Mesenteric fat pad (tissue), 1 donor: ENCODE measurements at places on chromosomes 3 and 15. TPM values are rescaled to one million over a fixed set of nuclear protein-coding genes. Genes with fewer than 3 reads are reported as not detected.

The HESX1 gene
- not detected for total RNA-seq

- no peak for DNase-seq
These were observed 145.9 kb downstream of the ZPLD1 start for GRCh38 chr3:102580760-102581159.

The LRTM1 gene
- total RNA-seq = not detected

DNA sequence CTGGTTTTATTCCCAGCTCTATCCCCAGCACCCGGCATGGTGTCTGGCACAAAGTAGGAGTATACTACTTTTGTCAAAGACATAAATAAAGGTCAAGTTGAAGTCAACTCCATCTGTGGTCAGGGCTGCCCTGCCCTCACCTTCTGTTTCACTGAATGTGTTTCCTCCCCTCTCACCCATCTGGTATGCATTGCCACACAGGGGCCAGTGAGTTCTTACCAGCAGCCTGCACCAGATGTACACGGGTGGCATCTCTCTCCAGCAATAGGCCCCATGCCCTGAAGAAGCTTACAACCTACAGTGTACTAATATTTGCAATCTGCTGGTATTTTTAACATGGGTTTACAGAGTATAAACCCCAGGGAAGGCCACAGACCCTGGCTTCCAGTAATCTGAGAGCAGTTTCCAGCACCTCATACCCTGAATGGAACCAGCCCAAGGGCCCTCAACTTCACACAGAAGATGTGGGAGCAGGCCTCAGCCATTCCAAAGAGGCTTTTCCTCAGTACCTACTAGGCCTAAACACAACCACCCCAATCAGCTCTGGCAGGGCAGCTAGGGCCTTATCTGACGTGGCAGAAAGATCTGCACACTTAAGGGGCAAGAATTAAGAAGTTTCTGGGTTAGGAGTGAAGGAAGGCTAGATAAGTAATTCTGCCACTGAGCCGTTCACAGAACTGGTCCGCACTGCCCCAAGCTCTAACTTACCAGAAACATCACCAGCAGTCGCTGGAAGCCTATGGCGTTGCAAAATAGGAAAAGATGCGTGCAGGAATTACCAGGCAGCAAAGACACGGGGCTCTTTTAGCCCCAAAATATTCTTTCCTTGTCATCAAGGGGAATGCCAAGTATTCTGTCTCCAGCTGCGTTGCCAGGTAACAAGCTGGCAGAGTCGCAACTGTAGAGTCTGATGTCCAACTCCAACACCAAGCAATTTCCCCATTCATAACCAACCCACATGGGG lies 2.1 kb downstream of the IDH2 start:
- DNase-seq = no peak

The SPINK8 gene
- not detected for total RNA-seq

DNA sequence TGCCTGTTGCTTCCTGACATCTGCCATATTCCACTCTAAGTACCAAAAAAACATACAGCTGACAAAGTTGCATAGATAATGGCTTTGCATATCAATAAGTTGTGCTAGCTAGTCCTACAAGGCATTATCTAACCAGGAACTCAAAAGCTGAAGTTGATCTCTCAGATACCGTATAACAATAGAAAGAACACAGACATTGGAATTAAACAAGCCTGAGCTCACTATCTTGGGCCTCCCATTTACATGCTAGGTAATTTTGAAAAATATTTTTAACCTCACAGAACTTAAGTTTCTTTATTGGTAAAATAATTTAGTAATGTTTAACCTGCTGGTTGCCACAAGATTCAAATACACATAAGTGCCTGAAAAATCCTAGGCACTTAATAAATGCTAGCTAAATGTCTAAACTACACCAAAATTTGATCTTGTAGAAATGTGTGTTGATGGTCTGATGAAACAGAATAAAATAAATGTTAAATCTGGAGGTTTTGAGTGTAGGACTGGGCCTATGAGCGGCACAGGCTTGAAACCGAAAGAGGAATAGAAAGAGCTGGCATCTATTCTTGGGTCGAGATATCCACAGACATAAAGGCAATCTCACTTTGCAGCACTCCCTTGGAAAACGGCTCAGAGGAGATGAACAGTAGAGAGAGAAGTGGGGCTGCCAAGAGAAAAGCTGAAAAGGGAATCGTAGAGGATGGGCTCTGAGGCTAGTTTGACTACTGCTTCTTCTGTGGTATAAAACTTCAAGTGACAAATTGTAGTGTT lies 29.9 kb upstream of the TTC14 start:
- DNase-seq = no peak

DNA sequence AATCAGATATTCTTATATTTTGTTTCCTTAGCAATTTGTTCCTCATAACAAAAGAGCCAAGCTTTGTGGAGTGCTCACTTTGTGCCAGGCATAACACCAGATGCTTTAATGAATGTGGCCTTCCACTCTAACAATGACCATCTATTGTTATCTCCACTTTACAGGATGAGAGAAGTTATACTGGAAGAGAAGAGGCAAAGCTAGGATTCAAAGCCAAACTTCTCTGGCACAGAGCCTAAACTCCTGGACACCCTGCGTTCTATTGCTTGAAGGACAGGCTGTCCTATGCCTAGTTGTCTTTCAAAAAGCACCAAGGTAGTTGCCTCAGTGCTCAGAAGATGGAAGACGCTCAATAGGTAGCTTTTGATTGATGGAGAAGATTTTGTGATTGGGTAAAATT lies 123.2 kb upstream of the FEZF2 start:
- no peak for DNase-seq

The CA12 gene
- 3.1 TPM for total RNA-seq

DNA sequence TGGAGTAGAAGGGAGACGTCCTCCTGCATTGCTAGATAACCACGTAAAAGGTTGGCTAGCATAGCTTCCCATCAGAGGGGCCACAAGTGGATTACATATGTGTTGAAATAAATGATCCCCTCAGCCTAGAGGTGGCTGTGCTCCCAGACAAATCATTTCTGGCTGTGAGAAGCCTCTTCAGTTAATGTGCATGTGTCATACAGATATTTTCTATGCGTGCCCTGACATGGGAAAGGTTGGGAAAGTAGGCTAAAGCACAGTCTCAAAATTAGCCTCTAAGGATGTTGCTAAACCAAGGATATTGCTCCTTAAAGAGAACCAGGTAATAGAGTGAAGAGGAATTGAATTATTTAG lies 17.8 kb downstream of the USP3 start:
- DNase-seq = no peak

- DNase-seq = no peak
These were observed 18.0 kb downstream of the ZDHHC3 start for GRCh38 chr3:44957986-44958385.

DNA sequence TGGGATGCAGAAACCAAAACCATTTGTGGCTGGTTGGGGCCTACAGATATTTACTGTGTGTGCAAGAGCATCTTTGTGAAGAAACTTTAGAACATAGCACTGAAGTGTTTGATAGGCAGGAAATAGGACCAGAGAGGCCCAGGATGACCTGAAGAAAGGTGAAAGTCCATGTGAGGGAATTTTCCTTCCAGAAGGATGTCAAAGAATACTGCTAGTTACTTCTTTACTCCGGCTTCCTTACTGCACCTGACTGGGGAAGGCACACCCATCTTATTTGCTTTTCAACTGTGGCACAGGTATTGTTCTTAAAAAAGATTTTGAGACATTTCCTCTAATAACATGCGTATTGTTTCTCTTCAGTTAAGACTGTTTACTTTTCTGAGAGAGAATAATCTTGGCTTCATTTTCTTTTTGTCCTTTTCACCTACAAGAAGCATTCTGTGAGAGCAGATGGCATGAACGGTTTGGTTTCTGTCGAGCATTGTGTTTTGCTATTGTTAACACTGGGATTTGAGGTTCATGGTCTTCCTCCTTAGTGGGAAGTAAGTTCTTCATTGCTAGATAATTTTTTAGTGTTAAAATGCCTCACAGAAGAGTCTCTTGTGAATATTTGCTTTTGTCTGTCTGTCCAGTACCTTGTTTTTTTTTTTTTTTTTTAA lies 71.5 kb downstream of the SLCO3A1 start:
- DNase-seq = no peak

DNA sequence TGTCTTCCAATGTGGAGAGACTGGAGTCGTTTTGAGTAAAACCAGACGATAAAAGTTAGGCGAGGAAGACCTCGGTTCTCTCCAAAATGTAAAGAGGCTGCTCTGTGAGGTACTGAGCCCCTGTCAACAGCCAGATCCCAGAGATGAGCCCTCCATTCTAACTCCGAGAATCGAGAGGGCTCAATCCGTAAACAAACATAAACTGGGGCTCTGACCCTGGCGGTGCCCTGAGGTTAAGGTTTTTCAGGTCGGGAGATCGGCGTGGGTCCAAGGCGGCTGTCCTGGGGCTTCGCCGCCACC lies 417 bp downstream of the TBCCD1 start:
- DNase-seq = no peak

The CHRFAM7A gene
- total RNA-seq = 3.5 TPM

DNA sequence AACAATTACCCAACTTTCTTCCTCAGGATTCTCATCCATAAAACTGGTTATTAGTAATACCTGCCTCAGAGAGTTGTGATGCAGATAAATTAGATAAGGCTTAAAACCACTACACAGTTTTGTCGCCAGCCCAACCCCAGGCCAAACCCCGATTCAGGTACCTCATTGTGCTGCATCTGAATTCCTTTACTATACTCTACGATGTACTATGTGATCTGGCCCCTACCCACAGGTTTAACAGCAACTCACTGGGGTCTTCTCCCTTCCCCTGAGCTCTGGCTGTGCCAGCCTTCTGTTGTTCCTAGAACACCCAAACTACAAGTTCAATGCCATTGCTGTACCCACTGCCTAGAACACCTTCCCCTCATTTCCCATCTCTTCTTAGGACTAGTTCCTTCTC lies 64.6 kb downstream of the MYO5A start:
- no peak for DNase-seq

DNA sequence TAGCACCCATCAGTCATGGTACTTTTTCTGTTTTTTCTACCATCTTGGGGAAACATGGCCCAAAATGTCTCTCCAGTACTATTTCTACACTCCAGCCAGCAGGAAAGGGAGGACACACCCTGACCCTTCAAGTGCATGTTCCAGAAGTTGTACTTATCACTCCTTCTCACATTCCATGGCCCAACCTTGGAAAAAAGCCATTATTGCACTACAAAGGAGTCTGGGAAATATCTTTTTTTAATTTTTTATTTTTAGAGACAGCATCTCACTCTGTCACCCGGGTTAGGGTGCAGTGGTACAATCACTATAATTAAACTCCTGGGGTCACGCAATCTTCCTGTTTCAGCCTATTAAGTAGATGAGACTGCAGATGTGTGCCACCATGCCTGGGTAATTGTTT lies 100.0 kb upstream of the PPP2R3A start:
- DNase-seq = no peak

The XCR1 gene
- total RNA-seq = 0.16 TPM

DNA sequence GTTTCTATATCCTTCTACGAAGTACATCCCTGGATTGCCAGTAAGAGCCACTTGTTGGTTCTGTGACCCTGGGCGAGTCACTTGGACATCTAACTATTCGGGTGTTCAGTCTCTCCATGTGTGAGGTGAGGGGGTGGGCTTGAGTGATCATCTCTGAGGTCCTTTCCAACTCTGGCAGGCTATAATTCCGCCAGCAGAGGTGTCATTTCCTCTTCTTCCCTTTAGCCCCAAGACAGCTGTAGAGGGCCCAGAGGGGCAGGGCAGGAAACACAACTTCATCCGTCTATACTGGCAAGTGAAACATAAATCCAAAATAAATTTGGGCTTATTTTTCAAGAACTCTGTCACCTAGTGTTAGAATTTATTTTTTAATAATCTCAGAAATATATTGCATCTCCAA lies 38.1 kb downstream of the C2CD4A start:
- DNase-seq = no peak

DNA sequence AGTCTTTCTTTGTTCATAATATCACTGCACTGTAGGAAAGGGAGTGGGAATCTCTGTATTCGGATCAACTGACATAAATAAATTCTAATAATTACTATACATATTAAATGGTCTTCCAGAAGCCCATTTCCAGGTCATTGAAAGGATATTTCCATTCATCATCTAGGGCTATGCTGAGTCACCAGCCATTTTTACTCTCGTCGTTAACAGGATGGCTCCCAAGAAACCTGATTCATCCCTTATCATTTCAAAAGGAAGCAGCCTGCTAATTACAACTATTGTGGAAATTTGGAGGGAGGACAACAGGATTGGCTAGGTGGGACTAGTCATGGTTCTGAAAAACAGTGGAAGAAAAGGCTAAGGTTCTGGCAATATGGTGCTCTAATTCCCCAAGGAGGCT lies 13.6 kb downstream of the GMNC start:
- no peak for DNase-seq

The SEC61A1 gene
- total RNA-seq = 226 TPM

- DNase-seq = no peak
These were observed 332.1 kb downstream of the ARRDC4 start for GRCh38 chr15:98292442-98293240.

DNA sequence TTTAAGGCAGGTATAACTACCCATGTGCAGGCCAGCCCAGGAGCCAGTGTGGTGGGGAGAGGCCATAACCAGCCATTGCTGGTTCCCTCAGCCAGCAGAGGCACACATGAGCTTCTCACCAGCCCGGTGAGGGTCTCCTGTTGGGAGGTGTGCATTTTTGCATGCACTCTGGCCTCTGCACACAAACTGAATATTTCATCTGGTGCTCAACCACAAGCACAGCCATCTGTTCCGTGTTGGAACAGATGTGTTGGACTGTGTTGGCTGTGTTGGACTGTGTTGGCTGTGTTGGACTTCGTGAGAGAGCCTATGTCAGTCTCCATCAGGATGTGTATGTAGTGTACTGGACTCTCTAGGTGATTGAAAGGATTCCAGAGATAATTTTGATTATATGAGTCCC lies 67.2 kb downstream of the RPL39L start:
- no peak for DNase-seq

- DNase-seq = no peak
These were observed 155.9 kb downstream of the PEX5L start for GRCh38 chr3:179880868-179881267.

The ZIC1 gene
- total RNA-seq = not detected

- DNase-seq = no peak
These were observed 2.9 kb downstream of the RBSN start for GRCh38 chr3:15096046-15096445.

The CFAP91 gene
- total RNA-seq = 0.39 TPM

The EFHB gene
- 1.3 TPM for total RNA-seq

GRCh38 chr3:49992326-49992725 lies 52.4 kb downstream of the RBM6 start:
- DNase-seq = no peak

GRCh38 chr15:38186507-38186906 lies 66.1 kb upstream of the SPRED1 start:
- DNase-seq = no peak

The SMCO1 gene
- total RNA-seq = not detected

DNA sequence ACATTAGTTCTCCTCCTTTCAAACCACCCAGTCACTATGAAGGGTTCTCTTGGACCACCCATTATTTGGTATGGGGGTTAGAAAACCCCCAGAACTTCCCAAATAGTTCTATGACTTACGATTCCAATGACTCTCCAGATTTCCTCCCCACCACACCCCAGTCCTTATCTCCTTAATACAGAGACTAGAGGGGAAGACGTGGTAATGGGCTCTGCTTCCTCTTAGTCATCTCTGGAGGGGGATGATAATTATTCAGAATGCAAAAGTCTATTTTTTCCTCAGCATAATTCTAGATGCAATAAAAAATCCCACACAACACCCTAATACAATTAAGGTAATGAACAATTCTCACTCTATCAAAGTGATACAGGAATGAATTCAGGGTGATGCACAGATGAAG lies 48.9 kb upstream of the CFAP161 start:
- DNase-seq = no peak

The IL17RB gene
- not detected for total RNA-seq
